GM03348 (cell line): ENCODE measurements at places on chromosomes 3 and 15.

GRCh38 chr3:151567477-151567876 lies 106.6 kb upstream of the IGSF10 start:
- no peak for DNase-seq

DNA sequence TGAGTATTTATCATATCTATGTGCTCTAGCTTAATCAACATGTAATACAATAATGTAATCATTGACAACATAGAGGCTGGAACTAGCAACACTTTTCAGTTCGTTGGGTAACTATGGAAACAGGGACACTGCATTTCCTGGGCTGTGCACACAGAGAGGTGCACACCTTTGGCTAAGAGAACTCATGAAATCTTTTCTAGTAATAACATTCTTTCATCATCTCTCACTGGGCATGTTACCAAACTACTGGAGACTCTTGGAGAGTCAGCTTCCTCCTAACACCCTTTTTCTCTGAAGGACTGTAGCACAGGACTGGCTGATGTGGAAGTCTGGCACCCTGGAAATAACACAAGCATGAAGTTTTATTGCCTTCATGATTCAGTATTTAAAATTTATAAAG lies 135.6 kb downstream of the KCNMB2 start:
- DNase-seq: peak; percentile 51

GRCh38 chr3:79517766-79518413 lies 249.9 kb downstream of the ROBO1 start:
- DNase-seq: peak; percentile 40

DNA sequence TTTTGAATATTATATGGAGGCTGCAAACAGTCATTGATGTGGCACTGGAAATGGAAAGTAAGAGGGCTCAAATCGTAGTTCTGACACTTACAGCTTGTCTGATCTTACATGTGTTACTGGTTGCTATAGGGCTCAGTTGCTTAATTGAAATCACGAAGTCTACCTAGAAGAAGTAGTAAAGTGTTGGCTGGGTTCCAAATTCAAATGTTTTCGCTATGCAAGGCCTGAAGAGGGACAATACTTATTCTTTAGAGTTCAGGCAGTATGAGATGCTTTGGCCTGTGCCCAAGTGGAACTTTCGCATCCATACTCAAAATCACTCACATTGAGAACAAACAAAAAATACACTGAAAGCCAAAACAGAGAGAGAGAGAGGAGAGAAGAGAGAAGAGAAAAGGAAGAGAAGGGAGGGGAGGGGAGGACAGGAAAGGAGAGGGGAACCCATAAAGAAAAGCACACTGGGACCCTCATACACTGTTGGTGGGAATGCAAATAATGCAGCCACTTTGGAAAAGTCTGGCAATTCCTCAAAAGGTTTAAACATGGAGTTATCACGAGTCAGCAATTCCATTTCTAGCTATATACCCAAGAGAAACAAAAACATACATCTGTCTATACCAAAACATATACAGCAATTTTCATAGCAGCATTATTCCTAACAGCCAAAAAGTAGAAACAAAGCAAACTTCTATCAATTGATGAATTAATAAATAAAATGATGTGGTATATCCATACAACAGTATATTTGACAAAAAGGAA lies 2.9 kb upstream of the FXR1 start:
- no peak for DNase-seq

DNA sequence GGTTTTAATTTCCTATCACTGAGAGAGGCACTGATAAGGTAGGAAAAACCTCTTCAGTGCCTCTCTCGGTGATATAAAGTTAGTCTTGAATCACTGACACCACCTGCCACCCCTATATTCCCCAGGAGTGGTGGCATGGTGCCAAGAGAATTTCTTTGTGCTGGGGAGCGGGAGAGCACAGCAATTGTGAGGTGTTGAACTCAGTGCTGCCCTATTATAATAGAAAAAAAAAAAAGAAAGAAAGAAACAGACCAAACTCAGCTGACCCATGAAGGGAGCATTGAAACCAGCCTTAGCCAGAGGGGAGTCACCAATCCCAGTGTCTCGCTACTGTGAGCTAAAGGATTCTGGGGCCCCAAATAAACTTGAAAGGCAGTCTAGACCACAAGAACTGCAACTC lies 201.4 kb upstream of the STT3B start:
- DNase-seq: no peak

DNA sequence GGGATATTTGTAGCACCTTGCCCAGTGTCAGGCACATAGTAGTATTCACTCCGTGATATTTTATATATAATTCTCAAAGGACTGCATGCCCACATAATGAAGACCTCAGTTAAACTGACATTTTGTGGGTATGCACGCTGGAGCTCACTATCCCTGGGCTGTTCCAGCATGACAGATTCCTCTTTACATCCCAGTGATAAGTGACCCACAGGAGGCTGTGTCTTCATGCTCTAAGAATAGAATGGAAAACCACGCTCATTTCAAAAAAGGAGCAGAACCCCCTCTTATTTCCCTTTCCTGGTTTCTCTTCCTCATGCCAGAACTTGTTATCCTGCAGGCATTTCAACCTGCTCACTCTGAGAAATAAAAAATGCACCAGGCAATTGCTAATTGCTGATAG lies 717.5 kb downstream of the AGBL1 start:
- DNase-seq: no peak

- no peak for DNase-seq
Measured at GRCh38 chr3:31790193-31791089, 190.6 kb downstream of the OSBPL10 start.

GRCh38 chr3:111156517-111156916 lies 84.9 kb downstream of the NECTIN3 start:
- DNase-seq: no peak

DNA sequence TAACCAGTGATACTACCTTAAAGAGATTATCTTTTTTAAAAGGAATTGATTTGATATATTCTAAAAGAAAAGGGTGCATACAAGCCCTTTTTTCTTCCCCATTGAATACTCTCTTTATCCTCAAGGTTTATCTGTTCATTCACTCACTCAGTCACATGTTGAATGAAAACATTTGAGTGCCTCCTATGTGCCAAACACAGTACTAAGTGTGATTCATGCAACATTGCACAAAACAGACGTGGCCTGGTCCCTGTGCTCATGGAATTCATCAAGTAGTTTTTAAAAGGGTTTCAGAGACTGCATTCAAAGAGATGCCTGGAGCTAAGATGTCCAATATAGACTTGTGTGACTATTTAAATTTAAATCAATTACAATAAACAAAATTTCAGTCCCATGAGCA lies 462.2 kb upstream of the MDFIC2 start:
- no peak for DNase-seq

GRCh38 chr3:152021951-152022461 lies 148.6 kb downstream of the SUCNR1 start:
- peak; percentile 12 for DNase-seq

GRCh38 chr3:189710620-189711402 lies 79.6 kb downstream of the TP63 start:
- peak; percentile 85 for DNase-seq

DNA sequence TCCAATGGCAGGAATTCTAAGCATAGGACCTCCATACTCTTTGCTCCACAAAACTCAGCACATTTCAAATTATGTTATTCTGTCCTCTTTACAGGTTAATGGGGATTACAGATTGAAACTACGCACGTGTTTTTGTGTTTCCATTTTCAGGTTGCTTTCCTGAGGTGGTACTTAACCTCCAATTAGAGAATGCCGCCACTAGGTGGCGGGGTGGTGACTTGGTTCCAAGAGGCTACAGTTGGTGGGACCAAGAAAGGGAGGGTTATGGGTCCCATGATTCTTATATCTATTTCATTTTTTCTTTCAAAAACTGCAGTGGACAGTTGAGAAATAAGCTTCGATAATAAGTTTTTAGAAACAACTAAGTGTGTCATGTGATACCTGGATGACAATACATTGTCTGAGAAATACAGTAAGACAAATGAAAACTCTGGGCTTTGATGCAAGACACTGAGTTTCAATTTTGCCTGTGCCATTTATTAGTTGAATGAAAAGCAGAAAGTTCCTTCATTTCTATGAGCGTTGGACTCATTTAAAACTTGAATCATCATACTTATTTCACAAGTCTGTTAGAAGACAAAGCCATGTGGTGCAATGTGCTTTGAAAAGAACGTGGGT lies 539.0 kb downstream of the FGF12 start:
- peak; percentile 5 for DNase-seq

- peak; percentile 94 for DNase-seq
Measured at GRCh38 chr15:101088788-101089578, 162.9 kb downstream of the CHSY1 start.

DNA sequence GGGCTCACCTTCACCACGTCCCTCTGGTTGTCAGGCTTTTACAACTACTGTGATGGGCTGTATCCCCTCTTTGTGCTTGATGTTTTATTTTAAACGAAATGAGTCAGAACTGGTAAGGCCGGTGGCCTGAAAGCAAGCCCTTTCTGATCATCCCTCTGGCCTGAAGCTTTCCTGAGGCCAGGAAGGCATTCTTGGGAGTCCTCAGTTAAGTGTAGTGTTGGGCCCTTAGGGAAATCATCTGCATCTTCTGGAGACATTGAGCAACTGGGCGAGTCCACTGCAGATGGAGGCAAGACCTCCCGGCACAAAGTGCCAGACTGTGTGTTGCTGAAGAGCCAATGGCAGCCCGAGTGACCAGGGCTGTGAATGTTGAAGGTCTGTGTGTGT lies 33.0 kb upstream of the AMOTL2 start:
- peak; percentile 53 for DNase-seq

DNA sequence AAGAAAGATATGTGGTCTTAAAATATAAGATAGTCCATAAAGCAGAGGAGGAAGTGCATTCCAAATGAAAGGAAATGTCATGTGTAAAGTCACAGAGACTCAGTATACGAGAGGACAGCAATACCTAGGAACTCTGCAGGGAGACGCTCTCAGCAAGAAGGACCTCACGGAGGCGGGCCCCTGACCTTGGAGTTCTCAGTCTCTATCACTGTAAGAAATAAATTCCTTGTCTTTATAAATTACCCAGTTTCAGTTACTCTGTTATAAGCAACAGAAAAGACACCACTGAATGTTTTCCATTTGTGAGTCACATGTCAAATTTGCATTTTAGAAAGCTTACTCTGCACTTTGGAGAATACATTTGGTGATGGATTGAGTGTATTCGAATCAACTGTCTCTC lies 140.6 kb downstream of the GBE1 start:
- DNase-seq: no peak

- DNase-seq: no peak
Measured at GRCh38 chr3:59817511-59817910, 767.7 kb upstream of the CFAP20DC start.

DNA sequence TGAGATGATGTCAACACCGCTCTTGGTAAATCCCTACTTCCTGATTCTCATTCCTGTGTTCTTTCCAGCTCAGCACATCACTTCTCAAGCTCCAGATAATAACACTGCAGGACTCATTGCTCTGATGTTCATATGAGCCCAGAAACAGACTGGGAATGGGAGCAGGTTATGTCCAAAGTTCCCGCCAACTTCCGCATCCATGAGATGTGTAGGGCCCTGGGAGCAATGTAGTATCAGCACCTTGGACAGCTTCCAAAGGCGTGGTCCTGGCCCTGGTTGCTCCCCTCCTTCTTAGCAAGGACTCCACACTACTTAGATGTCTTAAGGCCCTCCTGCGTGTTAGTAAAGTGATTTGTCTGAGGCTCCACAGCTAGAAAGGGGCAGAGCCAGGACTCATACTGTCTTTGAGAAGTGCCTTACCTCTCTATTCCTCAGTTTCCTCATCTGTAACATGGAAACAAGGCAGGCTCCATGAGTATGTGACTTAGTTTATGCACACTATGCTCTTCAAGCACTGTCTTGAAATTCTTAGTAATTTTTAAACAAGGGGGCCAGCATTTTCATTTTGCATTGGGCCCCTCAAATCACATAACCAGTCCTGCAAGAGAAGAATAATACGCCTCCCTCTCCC lies 27.9 kb upstream of the SLC6A1 start:
- DNase-seq: no peak

GRCh38 chr3:63980830-63981498 lies 42.3 kb downstream of the PSMD6 start:
- no peak for DNase-seq

GRCh38 chr3:112761062-112761638 lies 85.5 kb downstream of the CD200R1L start:
- no peak for DNase-seq

- DNase-seq: no peak
Measured at GRCh38 chr15:69804786-69805185, 292.9 kb downstream of the TLE3 start.

GRCh38 chr3:132009241-132009640 lies 25.6 kb downstream of the CPNE4 start:
- DNase-seq: no peak

- DNase-seq: no peak
Measured at GRCh38 chr3:73056845-73057150, 4.7 kb upstream of the EBLN2 start.

GRCh38 chr3:66029443-66029842 lies 9.3 kb downstream of the MAGI1 start:
- DNase-seq: no peak

DNA sequence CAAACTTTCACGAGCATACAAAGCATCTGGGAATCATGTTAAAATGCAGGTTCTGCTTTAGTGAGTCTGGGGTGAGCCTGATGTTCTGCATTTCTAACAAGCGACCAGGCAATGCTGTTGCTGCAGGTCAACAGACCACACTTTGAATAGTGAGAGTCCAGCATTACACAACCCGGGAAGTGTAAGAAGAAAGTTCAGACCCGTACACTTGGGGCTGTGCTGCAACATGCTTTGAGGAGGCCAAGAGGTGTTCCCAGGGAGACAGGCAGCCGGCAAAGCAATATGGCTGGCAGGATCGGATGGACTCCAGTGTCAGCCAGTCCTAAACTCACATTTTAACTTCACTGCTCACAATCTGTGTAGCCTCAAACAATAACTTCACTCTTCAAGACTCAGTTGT lies 134.2 kb downstream of the LIPC start:
- no peak for DNase-seq

GRCh38 chr3:43624619-43625305 lies 3.0 kb upstream of the ANO10 start:
- no peak for DNase-seq

DNA sequence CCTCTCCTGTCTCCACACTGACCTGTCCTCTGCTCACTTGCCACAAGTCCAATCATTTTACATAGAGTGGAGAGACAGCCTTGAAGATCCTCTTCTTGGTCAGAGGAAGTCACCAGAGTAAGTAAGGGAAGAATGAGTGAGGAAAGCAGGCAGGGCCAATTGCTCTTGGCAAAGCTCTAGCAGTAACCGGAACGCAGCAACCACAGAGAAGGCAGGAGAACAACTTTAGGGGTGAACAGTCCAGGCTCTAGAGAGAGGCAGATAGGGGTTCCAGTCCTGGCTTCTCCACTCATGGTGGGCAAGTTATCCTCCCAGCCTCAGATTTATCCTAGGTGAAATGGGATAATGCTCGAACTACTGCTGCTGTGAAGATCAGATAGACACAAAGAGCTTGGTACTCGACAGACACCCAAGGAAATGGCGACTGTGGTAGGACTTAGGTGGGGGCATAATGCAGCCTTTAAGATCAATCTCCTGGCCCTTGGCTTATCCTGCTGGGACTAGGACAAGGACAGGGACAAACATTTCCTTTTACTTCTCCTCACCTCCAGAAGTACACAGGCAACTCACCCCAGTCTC lies 1.2 kb upstream of the ADAMTSL3 start:
- no peak for DNase-seq
